HuH-7.5 (cell line): ENCODE measurements at places on chromosomes 12 and 14.

GRCh38 chr12:111581434-111582132 is 17.5 kb downstream of the ATXN2 start:
- DNase-seq: no peak

GRCh38 chr12:42793166-42793565 is 203.6 kb upstream of the PRICKLE1 start:
- no peak for DNase-seq

GRCh38 chr12:101772012-101772775 is 32.9 kb upstream of the SYCP3 start:
- no peak for DNase-seq

GRCh38 chr14:103362780-103363179 is 22.4 kb upstream of the MARK3 start:
- DNase-seq: no peak

- DNase-seq: no peak
Measured at GRCh38 chr14:68691792-68692118, 101.1 kb downstream of the ZFP36L1 start.

GRCh38 chr12:112374166-112374740 is 8.0 kb downstream of the HECTD4 start:
- no peak for DNase-seq

- DNase-seq: no peak
Measured at GRCh38 chr12:22299294-22299912, 35.1 kb downstream of the ST8SIA1 start.

- no peak for DNase-seq
Measured at GRCh38 chr12:45646851-45647581, 82.5 kb upstream of the ARID2 start.

DNA sequence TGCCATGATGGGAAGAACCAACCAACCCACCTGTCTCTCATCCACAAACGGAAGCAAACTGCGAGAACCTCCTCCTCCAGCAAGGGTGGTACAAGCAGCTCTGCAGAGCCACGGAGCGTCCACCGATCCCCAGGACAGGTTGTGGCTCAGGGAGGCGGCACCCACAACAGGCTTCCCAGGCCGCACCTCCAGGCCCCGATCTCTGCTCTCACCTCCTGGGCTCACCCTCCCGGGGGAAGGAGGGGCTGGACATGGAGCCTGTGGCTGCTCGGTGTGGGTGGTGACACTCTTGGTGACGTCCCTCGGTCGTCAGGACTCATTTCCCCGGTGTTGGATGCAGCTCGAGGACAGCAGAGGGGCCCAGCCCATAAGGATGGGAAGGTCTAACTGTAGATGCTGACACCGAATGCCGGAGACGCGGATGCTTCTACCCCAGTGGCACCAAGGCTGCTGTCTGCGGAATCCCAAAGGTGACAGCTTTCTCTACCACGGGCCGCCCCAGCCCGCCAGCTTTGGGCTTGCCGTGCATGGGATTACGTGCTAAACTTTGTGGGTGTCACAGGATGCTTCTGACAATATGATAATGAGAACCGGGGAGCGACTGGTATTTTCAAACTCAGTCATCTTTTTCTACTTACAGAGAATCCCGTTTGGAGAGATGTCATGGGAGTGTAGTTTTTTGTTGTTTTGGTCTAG is 58.0 kb downstream of the STX2 start:
- no peak for DNase-seq

DNA sequence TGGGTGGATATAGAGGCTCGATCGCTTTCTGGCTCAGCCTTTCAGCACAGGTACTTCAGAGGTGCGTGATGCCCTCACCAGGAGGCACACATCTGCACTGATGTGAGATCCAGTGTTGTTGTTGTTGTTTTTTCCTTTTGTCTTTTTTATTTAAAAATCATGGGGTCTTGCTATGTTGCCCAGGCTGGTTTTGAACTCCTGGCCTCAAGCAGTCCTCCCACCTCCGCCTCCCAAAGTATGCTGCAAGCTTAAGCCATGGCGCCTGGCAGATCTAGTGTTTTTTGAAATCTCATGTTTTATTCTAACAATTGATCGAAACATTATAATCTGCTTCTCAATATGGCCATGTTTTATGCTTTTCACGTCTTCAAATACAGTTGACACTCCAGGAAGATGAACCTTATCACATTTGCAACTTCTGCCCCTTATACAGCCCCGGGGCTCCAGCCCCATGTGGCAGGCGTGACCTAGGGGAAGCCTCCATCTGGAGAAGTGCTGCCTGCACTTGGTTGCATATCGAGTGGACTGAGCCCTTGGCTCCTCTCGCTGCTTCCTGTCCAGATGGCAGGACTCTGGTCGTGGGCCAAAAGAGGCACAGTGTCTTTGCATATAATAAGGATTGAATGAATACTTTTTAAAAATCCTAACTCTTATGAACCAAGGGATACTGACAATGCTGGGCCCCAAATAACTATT is 71.7 kb downstream of the TRAF3 start:
- DNase-seq: no peak

DNA sequence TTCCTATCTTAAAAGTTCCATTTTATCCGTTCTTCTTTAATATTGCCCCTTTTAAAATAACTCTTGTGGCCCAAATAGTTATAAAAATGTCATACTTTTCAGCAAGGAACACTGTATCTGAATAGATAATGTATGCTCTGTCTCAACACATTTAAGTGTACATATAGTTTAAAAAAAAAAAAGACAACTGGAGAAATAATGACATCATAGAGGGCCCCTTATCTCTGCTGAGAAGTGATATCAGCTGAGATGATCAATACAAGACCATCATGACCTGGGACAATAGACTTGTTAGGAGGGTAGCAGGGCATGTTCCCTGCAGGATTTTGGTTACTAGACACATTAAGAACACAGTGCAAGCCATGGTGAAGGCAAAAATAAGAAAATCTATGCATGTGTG is 77.5 kb downstream of the PEBP1 start:
- DNase-seq: no peak

GRCh38 chr14:59566725-59567124 is 9.9 kb downstream of the CCDC175 start:
- DNase-seq: no peak

GRCh38 chr14:70515811-70516210 is 19.0 kb downstream of the ADAM20 start:
- no peak for DNase-seq

DNA sequence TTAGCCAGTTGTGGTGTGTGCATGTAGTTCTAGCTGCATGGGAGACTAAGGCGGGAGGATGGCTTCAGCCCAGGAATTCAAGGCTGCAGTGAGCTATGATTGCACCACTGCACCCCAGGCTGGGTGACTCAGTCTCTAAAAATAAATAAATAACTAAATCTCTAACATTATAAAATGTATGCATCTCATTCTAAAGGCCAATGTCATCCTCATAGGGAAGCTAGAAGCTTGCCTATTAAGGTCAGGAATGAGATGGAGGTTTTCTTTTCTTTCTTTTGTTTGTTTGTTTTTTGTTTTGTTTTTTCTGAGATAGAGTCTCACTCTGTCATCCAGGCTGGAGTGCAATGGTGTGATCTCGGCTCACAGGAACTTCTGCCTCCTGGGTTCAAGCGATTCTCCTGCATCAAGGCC is 48.8 kb upstream of the PAPLN start:
- DNase-seq: no peak

DNA sequence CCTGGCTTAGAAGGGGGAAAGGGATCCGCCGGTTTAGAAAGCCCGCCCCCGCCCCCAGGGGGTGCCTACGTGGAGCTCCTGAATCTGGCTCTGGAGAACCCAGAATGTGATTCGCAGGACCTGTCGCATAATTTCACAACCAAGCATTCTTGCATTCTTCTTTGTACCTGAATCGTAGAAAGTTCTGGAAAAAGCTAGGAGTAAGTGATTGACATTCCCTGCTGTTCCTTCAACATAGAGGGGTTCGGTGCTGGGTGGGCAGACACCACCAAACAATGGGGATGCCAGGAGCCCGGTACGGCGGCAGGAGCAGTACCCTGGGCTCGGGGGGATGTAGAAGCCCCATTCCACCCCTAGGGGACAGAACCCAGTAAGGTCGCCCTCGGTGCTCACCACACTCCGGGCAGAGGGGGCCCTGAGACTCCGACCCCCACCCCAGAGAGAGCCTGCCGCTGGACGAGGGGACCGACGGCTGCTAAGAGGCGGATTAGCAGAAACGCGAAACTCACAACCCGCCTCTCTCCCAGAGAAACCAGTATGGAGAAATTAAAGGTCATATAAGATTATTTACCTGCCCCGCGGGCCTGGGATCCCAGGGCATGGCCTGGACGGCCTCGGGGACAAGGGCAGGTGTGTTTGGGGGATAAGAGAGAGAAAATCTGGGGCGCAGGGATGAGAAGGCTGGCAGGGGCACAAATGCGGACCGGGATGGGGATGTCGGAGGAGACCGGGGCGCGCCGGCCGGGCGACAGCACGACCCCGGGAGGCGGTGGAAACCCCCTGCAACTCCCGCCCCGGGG is 520 bp downstream of the CSRP2 start:
- peak; percentile 54 for DNase-seq

DNA sequence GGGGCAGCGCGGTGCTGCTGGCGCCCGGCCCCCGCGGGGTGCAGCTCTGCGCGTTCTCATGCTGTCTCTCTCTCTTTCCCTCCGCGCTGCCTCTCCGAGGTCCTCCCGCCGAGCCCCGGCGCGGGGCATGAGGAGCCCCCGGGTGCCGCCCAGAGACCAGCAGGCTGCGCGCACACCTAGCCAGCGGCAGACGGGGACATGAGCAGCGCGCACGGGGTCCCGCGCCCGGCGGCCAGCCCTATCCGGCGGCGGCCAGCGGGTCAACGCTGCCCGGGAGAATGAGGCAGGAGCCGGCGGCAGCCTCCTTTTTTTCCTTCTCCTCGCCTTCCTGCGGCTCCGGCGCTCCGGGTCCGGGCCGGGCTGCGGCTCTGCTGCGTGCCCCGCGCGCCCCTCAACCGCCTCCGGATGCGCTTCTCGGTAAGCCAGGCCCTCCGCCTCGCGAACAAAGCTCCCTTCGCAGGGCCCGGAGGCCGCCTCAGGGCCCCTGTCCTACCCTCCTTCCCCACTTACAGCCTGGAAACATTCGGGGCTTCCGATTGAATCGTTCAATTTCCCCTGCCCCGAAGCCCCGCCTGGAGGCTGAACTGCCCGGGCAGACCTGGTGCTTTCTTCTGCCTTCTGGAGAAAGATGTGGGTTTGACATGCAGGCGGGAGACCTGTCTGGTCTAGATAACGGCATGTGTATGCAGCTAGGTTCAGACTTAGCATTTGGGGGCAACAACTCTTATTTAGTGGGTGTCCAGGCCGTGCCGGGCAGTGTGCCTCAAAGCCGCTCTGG is at the start of gene TUNAR:
Gene TUNAR, plus strand, starts transcription at position 72 of the 778 bp plus-strand sequence.
- DNase-seq: no peak

DNA sequence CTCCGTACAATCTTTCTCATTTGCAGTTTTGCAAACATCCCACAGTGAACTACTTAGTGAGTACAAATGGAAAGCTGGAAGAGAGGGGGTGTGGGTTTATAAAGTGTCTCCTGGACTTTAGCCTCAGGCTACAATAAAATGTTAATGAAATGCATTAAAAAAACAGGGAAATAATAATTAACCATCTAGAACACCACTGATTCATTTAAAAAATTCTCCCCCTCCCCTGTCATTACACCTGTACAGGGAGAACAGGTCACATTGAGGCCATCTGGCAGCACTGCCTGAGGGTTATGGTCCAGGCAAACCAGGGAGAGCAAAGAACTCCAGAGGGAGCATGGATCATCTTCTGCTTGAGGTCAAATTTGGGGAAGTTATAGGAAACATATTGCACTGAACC is 96.3 kb downstream of the TSPAN8 start:
- no peak for DNase-seq

DNA sequence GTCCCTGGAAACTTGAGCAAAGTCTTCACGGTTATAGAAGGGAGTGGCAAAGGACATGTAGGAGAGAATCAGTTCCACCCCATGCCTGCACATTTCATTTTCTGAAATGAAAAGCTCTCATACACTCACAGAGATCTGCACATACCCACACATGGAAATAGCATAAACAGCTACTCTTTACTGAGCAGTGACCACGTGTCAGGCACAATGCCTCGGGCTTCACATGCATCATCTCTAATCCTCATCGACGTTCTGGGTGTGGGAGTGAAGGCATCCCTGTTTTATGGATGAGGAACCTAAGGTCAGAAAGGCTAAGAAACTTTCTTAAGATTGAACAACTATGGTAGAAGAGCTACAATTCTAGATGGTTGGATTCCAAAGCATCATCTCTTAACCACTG is 198.8 kb downstream of the DAD1 start:
- DNase-seq: no peak

DNA sequence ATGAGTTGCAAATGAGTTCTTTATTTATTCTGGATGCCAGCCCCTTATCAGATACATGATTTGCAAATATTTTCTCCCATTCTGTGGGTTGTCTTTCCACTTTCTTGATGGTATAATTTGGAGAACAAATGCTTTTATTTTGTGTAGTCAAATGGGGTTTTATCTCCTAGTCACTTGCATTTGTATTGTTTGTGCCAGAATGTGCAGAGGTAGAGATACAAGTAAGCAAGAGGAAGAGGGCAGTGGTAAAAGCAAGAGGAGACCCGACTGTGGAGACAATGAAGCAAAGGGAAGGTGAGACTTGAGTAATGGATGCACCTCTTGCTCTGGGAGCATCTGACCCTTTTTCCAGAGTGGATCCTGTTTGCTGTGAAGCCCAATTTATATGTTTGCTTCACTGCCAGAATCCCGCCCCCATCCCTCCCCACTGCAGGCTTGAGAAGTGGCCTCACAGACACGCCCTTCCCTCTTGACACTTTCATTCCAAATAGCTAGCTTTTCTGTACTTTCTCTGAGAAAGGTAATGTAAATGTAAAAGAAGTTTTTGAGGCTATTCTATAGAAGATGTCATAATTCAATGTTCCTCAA is 786 bp upstream of the PFKM start:
- DNase-seq: no peak

- DNase-seq: no peak
Measured at GRCh38 chr14:67268426-67269150, 27.4 kb downstream of the PALS1 start.

GRCh38 chr14:94132285-94132887 is 3.0 kb upstream of the IFI27L2 start:
- DNase-seq: peak; percentile 41
